ENCODE measurements at places on chromosomes 2 and 18.

- DNase-seq, result no peak
Measured at GRCh38 chr2:189411860-189412259, 29.4 kb upstream of the WDR75 start.

DNA sequence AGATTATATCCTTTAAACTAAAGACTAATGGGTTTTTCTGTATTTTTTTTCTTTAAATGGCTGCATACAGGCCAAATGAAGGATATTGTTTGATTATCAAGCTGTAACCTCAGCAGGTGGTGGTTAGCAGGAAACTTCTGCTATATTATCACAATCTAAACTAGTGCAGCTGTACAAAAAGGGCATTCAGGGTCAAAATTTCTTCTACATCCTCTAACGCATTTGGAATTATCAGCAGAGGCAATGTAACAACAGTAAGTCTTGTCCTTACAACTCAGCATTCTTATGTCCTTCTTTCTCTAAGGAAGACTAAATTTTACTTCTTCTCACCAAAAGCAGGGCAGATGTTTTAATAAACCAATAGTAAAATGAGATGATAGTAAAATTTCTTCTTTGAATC, 135.8 kb upstream of the FN1 start:
- no peak for DNase-seq

GRCh38 chr18:27527856-27528255, 342.7 kb upstream of the CHST9 start:
- DNase-seq, result no peak

GRCh38 chr2:55862246-55862645, 61.3 kb downstream of the EFEMP1 start:
- DNase-seq, result no peak

- no peak for DNase-seq
Measured at GRCh38 chr18:70450426-70451253, 161.8 kb downstream of the SOCS6 start.

DNA sequence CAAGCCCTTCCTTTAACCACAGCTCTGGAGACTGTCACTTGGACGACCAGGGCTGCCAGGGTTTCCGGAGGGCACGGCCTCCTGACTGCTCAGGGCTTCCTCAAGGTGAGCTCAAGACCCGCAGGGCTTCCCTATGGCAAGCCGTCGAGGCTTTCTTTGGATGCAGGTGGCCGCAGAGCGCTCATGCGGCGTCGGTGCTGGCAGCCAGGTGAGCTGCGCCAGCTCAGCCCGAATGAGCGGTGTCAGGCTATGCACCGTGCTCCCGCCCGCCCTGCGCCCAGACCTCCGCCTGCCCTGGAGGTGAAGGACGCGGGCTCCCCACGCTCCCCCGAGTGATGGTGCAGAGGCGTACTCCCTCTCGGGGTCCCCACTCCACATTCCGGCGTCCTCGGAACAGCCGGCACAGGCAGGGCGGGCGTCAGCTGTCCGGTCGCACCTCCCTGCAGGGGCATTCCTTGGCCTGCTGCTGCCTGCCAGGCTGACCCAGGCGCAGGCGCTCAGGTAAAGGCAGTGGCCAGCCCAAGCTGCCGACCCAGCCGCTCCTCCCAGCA, 20.8 kb upstream of the TUBB6 start:
- no peak for DNase-seq

GRCh38 chr2:180717588-180717987, 262.8 kb upstream of the UBE2E3 start:
- no peak for DNase-seq

DNA sequence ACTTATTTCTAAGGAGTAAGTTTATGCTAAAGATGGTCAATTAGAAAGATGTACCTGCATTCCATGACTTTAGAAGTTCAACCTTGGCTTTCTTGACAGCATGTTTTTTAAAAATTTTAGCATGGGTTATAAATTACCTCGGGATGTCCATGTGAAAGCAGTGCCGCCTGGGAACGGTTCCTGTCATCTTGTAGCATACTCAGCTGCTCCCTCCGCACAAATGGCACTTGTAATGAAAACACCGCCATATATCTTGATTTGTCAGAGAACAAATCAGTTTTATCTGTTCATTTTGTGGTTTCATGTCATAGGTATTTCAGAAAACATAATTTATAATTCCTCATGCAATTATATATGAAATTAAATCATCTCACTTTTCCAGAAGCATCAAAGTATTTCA, 38.3 kb downstream of the SATB2 start:
- no peak for DNase-seq
